ENCODE measurements at places on chromosomes 2 and 18. TPM values are rescaled to one million over a fixed set of nuclear protein-coding genes. Genes with fewer than 3 reads are reported as not detected.

MYO7B gene
- 0.15 TPM for total RNA-seq

FIGN gene
- not detected for total RNA-seq

BCL2L11 gene
- 38.7 TPM for total RNA-seq

CRYGB gene
- not detected for total RNA-seq

SPC25 gene
- 29.0 TPM for total RNA-seq

OXER1 gene
- total RNA-seq, result not detected

CARF gene
- total RNA-seq, result 3.9 TPM

PPP1R1C gene
- total RNA-seq, result not detected

SP5 gene
- total RNA-seq, result not detected

C1GALT1C1L gene
- 0.21 TPM for total RNA-seq

KCNG3 gene
- total RNA-seq, result 0.13 TPM

SP100 gene
- total RNA-seq, result 68.3 TPM

NMUR1 gene
- 0.06 TPM for total RNA-seq

TMEM247 gene
- not detected for total RNA-seq

SLC16A14 gene
- 1.2 TPM for total RNA-seq

UGT1A10 gene
- not detected for total RNA-seq

ZNF396 gene
- 0.99 TPM for total RNA-seq
